ENCODE measurements at places on chromosomes 13 and 19.

- no peak for DNase-seq
These were observed 447.7 kb downstream of the GPC6 start for GRCh38 chr13:93674337-93674755.

- DNase-seq: no peak
These were observed 9.0 kb downstream of the SLC27A1 start for GRCh38 chr19:17479325-17479791.

- DNase-seq: no peak
These were observed 5.7 kb downstream of the ZNF101 start for GRCh38 chr19:19674315-19674714.

DNA sequence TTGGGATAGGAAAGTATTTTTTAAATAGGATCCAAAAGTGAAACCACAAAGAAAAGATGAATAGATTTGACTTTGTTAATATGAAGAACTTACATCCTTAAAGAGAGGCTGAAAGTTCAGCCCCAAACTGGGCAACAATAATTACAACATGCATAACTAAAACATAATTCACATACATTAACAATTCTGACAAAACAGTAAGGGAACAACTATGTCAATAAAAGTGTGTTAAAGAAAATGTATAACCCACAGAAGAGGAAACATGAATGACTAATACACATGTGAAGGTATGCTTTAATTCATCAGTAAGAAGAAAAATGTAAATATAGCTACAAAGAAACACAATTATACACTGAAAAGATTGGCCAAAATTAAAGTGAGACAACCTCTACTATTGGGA, 1597.6 kb upstream of the MIR17HG start:
- DNase-seq: no peak

GRCh38 chr19:48812094-48812929, 1.5 kb upstream of the BCAT2 start:
- DNase-seq: peak; percentile 53

GRCh38 chr13:23561261-23561660, 9.0 kb upstream of the TNFRSF19 start:
- DNase-seq: no peak

DNA sequence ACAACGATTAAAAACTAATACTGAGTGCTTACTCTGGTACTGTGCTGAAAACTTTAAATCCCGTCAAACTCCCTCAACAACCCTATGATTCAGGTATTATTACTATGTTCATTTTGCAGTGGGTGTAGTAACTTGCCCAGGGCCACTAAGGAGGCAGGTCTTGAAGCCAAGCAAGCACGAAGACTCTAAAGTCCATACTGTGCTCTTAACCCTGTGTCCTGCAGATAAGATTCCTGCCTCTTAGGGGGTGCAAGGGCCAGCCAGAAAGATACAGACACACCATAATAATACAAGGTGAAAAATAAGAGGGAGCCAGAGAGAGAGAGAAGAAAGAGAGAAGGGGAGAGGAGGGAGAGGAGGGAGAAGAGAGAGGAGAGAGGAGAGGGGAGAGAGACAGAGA, 95.5 kb downstream of the CDADC1 start:
- no peak for DNase-seq

DNA sequence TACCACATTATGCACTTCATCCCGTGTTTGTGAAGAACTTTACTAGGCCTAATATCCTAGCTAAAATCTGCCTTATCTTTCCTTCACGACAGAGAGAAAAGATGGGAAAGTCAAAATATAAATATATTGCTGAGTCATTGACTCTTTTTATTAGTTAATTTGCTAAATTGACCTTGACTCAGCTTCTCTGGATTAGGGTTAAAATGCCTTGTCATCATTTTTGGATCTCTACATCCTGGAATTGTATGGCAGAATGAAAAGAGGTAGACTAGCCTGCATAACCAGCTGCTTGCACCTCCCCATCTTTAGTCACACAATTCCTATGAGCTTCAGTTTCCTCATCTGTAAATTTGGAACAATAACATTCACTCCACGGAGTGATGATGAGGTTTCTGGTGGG, 280.3 kb downstream of the DCT start:
- no peak for DNase-seq

GRCh38 chr13:34733721-34734120, 208.3 kb upstream of the NBEA start:
- DNase-seq: no peak

GRCh38 chr19:48661711-48662090, 11.1 kb downstream of the NTN5 start:
- DNase-seq: no peak

DNA sequence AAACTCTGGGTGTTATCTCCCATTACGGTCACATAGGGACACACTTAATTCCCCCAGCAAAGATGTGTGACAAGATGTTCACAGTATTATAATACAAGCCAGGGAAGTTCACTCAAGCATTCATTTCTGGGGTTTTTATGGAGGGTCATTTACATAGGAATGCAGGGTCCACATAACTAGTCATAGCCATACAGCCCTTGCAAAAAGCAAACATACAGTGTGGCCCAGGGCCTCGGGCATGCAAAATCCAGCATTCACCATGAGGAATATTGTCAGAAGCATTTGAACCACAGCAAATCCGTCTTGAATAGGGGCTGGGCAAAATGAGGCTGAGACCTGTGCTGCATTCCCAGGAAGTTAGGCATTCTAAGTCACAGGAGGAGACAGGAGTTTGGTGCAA, 13.0 kb upstream of the ZNF460 start:
- no peak for DNase-seq

DNA sequence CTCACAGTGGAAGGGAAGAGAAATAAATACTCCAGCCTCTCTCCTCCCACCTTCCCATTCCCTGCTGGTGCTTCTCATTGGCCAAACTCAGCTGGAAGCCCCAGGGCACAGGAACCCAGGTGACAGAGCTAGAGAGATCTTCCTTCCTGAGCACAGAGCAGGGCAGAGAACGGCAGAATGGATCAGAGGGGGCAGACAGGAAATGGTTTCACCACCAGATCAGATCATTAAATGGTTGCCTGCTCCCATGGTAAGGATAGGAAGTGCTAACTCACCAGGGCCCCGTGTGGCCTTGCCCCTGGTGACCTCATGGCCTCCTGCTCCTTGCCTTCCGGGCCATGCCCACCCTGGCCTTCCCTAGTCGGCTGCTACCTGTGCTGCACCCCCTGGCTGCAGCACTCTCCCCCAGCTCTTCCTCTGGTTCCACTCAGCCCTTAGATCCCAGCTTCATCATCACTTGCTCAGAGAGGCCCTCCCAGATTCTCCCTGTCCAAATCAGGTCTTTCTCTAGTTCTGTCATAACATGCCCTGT, 108.7 kb downstream of the DPF1 start:
- no peak for DNase-seq

- DNase-seq: peak; percentile 35
These were observed 8.6 kb downstream of the ANO8 start for GRCh38 chr19:17325881-17326594.

DNA sequence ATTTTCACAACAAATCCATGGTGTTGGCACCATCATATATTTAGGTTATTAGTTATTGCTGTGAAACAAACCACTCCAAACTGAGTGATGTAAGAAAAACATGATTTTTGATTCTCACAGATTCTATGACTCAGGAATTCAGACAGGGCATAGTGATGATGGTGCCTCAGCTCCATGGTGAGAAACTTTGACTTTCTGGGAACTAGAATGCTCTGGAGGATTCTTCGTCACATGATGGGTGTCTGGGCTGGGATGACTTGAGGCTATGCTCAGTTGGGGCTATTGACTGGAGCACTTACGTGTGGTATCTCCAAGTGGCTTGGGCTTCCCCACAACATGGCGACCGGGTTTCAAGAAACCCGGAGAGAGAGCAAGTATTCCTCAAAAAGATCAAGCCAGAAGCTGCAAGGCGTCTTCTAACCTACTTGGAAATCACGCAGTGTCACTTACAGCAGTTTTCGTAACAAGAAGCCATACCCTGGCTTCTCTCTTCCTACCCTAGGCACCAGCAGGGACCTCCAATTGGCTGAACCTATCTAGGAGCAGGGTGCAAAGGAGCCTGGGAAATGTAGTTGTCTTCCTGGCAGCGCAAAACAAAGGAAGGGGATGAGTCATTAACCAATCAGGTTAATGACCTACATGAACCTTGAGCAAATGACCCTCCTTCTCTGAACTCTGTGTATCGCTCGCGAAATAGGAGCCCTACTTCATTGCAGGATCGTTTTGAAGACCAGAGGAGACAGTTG, 22.4 kb downstream of the VAV1 start:
- no peak for DNase-seq

DNA sequence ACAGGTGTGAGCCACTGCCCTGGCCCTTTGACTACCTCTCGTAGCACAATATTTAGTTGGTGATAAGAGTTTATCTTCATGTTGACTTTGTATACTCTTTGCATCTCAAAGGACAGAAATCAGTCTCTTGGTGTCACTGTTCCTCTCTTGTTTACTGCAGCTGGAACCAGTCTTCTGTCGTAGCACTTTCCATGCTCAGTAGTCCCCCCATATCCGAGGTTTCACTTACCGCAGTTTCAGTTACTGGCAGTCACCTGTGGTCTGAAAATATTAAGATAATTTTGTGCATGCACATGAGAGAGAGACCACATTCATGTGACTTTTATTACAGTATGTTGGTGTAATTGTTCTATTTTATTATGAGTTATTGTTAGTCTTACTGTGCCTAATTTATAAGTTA, 49.1 kb downstream of the WASF3 start:
- DNase-seq: no peak

DNA sequence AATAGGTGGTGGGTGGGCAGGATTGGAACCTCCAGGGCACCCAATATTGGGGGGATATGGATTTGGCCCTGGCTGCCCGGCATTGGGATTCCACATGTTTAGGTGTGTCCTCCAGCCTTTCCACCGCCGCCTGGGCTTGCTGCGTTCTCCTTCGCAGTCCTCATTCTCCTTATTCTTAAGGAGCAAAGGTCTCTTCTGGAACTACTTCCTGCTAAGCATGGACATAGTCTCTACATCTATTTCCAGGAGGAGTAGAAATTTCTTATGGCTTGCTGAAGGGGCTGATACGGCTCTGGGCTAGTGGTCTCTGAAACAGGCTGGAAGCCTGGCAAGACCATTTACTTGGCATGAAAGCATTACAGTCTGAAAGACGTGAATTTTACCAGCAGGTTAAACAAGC, 9.2 kb upstream of the FCGBP start:
- no peak for DNase-seq

DNA sequence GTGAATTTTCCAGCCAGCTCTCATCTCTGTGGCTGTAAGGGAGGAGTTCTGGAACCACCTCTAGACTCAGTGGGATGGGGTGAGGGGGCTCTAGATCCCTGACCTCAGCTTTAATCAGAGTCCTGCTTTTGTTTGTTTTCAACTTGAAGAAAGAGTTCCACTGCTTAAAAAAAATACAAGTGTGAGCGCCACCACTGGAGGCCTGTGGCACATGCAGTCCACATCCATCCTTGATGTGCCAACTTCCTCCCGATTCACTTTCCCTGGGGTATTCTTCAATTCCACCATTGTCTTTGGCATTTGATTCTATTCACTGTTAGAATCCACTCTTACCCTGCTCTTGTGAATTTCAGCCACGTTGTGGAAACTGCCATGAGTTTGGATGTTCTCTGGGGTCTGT, 62.4 kb upstream of the GJB6 start:
- DNase-seq: no peak

GRCh38 chr13:106575896-106576295, 8.0 kb upstream of the ARGLU1 start:
- no peak for DNase-seq

DNA sequence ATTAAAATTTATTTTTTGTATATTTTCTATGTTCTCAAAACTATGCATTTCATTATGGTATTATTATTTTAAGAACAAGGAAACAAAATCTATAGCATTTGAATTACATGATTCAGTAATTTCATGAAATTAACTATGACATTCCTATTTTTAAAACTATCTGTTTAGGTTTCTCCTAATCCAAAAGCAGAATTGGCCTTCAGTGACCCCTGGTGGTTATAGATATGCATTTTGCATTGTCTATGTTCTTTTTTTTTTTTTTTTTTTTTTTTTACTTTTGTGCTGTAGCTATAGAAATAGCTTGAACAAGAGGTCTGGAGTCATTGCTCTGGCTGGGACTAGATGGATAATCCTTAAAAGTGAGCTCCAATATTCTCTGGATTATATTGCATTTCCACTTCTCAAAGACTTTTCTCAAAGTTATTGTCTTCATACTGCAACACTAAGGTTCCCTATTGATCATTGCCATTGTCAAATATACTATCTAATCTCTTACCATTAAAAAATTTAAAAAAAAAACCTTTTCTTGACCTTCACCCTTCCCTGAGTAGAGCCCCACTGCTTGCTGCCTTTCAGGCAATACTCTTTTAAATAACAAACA, 15.9 kb upstream of the DNAJC3 start:
- no peak for DNase-seq

- no peak for DNase-seq
These were observed 36.6 kb downstream of the CEBPG start for GRCh38 chr19:33409906-33410685.

DNA sequence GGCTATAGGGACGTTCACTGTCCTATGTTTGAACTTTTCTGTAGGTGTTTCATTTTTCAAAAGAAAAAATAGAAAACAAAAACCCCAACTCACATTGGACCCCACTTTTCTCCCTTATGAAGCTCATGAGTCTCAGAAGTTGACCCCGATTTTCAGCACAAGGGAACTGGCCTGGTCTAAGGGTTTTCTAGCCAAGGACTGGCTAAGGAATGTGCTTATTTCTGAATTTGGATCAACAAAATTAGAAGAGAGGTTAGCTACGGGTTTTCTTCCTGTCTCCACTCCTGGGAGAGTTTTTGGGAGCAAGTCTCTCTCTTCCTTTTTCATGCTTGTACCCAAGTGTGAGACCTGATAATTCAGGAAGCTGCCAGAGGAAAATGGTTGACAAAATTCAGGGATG, 453.2 kb downstream of the KLF12 start:
- DNase-seq: no peak

DNA sequence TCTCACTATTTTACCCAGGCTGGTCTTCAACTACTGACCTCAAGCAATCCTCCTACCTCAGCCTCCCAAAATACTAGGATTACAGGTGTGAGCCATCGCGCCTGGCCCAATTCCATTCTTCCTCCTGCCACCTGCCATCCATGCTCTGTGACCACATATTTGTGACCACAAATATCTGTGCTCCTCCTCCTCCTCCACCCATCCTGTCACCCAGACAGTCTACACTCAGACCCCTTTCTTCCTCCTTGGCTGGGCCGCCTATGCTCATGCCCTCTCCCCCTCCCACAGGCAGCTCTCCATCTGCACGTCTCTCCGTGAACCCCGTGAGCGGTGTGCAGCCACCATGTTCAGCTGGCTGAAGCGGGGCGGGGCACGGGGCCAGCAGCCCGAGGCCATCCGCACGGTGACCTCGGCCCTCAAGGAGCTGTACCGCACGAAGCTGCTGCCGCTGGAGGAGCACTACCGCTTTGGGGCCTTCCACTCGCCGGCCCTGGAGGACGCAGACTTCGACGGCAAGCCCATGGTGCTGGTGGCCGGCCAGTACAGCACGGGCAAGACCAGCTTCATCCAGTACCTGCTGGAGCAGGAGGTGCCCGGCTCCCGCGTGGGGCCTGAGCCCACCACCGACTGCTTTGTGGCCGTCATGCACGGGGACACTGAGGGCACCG, 3.2 kb downstream of the EHD2 start:
- no peak for DNase-seq
